ENCODE measurements at places on chromosomes 12 and 14.

DNA sequence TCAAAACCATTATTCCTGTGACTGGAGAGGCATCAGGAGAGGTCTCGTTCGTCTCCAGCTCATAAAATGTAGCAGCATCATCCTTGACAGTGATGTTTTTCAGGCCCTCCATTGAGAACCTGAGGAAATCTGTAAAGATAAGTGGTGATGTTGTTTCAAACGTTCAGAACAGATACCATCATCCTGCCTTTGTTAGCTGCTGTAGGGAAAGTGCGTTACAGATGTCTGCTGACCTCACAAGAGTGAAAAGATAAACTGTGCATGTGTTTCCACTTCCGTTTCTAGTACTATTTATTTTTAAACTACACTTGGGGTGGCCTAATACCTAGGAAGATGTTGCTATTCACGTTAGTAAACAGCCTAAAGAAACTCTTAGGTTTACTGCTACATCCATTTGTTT lies 28.4 kb downstream of the BCL2L14 start:
- DNase-seq: no peak

DNA sequence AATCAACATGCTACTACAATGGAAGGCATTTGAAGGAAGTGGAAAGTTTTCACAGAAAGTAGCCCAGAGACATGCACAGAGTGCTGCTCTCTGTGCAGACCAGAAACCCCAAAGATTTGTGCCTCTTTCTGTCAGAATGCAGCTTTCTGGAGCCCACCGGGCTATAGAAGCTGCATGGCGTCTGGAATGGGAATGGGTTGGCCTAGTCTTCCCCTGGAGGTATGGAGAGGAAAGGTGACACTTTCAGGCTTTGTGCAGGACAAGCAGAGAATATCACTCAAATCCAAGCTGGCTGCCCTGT lies 21.3 kb upstream of the ZFP36L1 start:
- DNase-seq: no peak

DNA sequence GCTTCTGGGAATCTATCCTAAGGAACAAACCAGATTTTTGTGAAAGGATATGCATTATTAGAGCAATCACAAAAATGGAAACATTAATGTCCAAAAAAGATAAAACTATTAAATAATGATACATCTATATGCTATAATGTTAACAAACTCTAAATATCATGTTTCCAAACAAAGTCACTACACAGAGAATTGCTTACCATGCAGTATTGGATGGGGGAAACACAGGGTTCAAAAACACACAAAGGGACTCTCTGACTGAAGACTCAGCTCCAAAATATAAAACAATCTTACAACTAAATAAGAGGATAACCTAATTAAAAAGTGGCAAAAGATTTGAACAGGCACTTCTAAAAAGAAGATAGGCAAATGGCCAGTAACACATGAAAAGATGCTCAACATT lies 304.2 kb downstream of the DPF3 start:
- DNase-seq: no peak

GRCh38 chr12:49762468-49762847 lies 21.1 kb downstream of the TMBIM6 start:
- DNase-seq: no peak

DNA sequence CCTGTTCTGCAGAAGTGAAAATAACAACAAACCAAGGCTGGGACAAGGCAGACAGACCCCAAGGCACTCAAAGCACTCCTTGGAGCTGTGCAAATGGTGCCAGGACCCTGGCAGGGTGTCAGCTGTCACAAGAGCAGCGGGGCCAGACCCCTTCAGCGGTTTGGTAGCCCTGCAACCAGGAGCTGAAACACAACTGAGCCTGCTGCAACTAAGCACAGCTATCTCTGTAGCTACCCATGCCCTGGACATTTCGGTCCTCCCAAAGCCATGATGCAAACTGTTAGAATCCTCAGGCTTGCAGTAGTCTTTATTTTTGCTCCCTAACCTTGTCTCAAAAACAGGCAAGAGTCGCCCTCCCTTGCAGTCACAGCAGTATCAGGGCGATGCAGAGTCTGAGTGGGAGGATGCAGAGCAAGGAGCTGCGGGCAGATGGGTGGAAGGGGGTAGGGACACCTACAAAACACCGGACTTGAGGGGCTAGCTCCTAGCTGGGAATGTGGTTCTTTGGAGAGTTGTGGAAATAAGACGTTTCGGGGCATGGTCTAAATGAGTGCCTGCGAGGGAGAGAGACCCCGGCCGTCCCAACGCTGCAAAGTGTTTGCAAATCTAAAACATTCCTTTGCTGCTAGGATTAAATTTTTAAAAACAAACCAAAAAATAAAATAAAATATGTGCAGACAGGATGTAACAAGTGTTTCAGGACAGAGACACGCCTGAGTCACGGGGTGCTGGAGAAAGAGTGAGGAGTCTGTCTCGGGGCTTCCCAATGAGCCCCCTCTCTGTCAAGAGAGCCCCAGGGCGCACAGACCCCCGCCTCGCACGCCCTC lies 1.0 kb downstream of the NUAK1 start:
- no peak for DNase-seq

All from fibroblast of skin of left biceps (primary cell).